ENCODE measurements at places on chromosomes 5 and 9.
A peak's percentile ranks its signal among the peaks of the same experiment; 100 is the strongest.

DNA sequence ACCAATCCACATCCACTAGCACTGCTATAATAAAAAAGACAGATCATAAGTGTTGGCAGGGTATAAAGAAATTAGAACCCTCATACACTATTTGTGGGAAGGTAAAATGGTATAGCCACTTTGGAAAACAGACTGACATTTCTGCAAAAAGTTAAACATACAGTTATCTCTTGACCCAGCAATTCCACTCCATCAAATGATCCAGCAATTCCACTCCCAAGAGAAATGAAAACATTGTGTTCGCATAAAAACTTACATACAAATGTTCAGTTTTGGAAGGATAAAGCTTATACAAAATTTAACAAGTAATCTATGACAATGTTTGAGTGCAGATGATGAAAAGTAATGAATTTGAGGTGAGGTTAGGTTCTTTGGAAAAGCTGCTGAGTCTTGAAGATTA is 2.1 kb downstream of the KIF27 start:
- no peak for DNase-seq

- no peak for DNase-seq
Observed at GRCh38 chr9:27383524-27383923, 86.6 kb upstream of the EQTN start.

GRCh38 chr9:129906298-129906697 is 71.0 kb downstream of the USP20 start:
- no peak for DNase-seq

GRCh38 chr5:125370461-125371205 is 624.2 kb upstream of the ZNF608 start:
- no peak for DNase-seq

DNA sequence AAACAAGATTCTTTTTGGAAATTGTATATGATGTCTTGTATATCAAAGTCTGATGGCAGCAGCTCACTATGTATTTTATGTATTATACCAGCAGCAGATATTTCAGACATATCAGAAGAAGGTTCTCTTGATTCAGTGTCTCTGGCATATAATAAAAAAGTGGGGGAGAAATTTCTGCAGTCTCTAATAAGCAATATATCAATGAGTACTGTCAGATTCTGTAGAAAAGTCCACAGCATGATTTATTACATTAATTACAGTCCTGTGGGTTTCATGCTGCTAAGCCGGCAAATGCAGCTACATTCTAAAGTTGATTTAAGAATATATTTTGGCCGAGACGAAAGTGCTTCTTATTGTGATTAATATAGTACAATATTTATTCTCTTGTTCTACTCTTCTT is 113.1 kb downstream of the KIAA1958 start:
- DNase-seq: no peak

GRCh38 chr9:21286659-21287058 is 18.5 kb downstream of the IFNA5 start:
- DNase-seq: no peak

DNA sequence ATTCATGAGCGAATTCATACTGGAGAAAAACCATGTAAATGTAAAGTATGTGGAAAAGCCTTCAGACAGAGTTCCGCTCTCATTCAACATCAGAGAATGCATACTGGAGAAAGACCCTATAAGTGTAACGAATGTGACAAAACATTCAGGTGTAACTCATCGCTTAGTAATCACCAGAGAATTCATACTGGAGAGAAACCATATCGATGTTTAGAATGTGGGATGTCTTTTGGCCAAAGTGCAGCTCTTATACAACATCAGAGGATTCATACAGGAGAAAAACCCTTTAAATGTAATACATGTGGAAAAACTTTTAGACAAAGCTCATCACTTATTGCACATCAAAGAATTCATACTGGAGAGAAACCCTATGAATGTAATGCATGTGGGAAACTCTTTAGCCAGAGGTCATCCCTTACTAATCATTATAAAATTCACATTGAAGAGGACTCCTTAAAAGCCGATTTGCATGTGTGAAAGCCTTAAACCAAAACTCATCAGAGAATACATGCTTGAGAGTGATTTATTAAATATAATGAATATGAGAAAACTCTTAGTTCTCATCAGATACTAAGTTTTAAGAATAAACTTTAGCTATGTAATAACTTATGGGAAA is 11.8 kb upstream of the ZFP2 start:
- DNase-seq: no peak

DNA sequence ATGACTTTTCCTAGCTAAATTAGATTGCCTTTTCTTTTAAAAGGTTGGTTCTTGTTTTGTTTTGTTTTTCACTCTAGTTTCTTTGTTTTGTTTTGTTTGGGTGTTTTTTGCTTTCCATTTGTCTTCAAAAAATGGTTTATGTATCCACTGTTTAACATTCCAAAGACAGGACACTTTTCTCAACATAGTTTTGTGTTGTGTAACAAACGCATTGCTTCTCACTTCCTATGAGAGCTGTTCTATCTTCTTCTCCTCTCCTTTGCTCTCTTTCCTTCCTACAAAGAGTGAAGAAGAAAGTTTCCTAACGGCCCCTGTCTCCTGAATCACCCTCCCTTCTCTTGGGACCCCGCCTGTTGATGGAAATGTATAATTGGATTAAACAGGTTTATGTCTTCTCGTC is 539.7 kb downstream of the ACTL7B start:
- DNase-seq: no peak

GRCh38 chr9:33908749-33909148 is 91.8 kb downstream of the UBE2R2 start:
- no peak for DNase-seq

- no peak for DNase-seq
Observed at GRCh38 chr5:9927106-9927505, 297.0 kb upstream of the TAS2R1 start.

DNA sequence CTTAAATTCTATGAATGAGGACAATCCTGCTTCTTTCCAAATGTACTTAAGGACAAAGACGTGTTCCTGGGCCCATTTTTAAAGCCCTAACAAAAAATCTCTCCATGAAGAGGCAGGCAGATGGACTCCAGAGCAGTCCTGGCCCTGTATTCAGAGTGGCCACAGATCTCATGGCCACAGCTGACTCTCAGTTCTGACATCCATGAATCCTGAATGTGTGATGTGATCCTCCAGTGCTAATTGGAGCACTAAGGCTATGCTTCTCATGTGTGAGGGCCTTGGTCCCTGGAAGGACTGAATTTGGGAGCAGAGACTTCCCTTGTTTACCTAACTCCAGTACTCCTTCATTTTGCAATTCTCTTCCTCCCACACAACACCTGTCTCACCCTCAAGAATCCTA is 373.0 kb downstream of the AGTPBP1 start:
- DNase-seq: no peak

DNA sequence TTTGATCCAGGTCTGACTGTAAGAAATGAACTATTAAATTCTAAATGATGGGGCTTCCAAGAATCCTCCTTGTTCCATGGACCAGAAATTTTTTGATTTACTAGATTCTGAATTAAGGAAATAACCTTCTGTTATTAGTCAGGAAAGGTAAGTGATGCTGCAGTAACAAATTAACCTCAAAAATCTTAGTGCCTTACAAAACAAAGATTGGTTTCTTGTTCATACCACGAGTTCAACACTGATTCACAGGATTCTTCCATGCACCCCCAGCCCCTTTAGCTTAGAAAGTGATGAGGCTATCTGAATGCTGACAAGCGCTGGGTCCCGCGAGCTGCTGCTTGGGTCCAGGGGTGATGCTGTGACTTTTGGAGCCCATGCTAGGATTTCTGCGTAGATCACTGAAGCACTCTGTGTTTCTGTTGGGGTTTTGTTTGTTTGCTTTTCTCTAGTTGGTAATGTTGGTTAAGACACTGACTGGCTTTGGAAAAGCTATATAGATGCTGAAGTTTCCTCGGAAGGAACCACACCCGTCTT is 52.3 kb downstream of the COL15A1 start:
- DNase-seq: no peak

DNA sequence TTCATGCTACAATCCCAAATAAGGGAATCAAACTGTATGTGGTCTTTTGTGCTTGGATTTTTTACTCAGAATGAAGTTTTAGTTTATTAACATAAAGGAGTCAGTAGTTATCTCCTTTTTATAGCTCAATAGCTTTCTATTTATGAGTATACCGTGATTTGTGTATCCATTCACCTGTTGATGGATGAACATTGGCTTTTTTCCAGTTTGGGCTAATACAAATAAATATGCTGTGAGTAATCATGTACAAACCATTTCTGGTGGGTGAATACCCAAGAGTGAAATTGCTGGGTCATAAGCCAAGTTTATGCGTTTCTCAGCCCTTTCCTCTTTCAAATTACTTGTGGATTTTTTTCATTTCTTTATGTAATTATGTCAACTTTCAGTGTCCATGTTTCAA is 395.3 kb downstream of the OSTF1 start:
- no peak for DNase-seq

- no peak for DNase-seq
Observed at GRCh38 chr5:168013546-168013945, 277.9 kb upstream of the WWC1 start.

GRCh38 chr5:179132586-179133355 is 72.6 kb downstream of the ZNF354C start:
- DNase-seq: no peak

DNA sequence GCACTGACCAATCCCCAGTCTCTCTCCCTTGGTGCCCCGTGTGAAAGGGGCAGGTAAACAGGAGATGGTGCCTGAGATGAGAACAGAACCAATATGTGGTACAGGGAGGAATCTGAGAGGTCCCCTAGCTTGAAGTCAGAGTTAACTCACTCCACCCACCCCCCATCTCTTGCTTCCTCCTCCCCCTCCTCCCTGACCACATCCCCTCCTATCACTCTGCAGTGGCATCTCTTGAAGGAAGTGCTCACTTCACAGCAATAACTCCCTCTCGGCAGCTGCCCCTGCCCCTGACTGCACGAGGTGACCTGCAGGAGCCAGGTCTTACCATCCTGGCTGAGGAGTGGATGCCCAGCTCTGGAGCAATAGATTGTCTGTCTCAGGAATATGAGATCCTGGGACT is 224.0 kb downstream of the GAS1 start:
- no peak for DNase-seq

DNA sequence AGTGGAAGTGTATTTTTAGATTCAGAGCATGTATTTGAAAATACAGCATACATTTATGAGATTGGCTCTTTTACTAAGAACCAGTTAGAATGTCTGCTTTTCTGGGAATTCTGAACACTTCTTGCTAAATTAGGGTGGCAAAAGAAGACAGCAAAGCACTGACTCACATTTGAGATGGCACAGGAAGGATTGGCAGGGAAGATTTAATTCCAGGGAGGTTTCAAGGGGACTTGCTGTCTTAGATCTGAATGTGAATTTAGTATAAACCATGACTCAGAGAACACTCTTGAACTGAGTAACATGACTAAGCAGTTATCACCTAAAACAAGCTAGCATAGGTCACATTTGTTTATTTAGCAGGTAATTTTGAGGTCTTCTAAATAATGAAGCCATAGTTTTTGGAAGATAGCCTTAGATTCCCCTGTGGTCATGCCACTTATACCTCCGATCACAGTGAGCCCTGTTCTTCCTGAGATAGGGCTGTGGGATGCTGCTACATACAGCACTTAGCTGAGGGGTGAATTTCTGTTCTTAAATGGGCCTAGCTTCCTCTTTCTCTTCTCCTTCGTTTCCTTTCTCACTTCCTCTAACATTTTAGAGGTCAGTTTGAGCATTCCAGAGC is 173.8 kb downstream of the PCSK1 start:
- no peak for DNase-seq

- no peak for DNase-seq
Observed at GRCh38 chr9:91155746-91156376, 205.9 kb downstream of the AUH start.

GRCh38 chr9:114722081-114722621 is 40.2 kb upstream of the TEX48 start:
- DNase-seq: no peak

DNA sequence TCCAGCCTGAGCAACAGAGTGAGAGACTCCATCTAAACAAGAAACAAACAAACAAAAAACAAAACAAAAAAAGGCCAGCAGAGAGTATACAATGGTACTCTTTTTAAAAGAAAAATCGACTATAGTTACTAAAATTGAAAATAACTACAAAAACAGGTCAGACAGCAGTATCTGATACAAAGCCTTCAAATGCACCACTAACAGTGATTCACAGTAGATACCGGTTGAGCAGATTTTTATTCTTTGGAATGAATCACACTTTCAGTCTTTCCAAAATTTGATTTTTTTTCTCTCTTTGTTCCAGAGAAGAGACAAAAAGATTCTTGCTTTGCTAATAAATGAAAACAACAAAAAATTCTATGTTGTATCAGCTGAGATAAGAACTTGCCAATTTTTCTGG is 36.9 kb downstream of the ROR2 start:
- no peak for DNase-seq

DNA sequence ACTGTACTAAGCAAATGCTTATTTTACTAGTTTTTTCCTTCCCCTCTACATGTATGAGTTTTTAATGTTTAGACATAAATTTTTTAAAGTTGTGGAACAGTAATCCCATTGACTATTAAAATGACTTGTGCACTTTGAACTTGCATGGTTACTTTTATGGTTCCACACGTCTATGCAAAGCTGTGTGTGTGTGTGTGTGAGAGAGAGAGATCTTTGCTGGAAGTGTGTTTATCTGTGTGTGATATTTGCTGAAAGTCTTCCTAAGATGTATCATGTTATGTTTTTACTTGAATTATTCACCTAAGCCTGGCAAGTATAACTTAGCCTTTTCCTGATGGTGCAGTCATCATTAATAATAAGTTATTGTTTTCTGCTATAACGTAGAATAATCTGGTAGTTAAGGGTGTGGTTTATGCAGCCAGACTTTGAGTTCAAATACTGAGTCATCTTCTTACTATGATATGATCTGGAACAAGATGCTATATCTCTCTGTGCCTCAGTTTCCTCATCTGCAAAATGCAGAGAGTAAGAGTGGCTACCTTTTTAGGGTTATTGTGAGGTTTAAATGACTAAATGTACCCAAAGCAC is 138.6 kb downstream of the SMARCA2 start:
- DNase-seq: no peak

- peak; percentile 71 for DNase-seq
Observed at GRCh38 chr5:139847790-139848507, 52.3 kb downstream of the PSD2 start.

DNA sequence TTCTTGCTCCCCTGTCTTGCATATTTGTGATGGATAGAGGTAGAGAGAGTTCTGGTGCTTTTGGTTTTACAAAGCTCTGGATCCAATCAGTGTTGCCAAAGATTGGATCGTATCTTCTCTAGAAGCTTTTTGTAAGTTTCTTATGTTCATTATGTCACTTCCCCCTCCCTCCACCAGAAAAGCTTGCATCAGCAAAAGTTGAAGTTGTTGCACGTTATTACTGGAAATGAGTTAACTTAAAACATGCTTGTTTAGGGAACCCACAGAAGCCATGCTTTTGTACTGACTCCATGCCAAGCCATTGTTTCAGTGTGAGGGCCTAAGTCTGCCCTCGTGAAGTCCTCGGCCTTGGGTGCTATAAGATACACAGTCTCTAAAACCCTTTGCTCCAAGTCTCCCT is 186.5 kb downstream of the ERCC6L2 start:
- no peak for DNase-seq

DNA sequence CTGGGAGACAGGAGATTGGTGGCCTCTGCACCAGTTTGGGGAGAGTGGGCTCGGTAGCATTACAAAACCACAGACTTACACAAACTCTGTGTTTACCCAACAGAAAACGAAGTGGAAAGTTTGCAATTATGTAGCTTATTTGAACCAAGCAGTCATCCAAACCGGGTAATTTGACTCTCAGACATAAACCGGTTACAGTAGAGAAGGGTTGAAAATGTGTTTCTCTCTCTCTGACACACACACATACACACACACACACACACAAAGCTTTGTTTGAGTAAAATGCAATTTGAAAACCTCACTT is 97.1 kb upstream of the ZNF608 start:
- no peak for DNase-seq
